GM23248 (cell line): ENCODE measurements at places on chromosomes 13 and 19.

DNA sequence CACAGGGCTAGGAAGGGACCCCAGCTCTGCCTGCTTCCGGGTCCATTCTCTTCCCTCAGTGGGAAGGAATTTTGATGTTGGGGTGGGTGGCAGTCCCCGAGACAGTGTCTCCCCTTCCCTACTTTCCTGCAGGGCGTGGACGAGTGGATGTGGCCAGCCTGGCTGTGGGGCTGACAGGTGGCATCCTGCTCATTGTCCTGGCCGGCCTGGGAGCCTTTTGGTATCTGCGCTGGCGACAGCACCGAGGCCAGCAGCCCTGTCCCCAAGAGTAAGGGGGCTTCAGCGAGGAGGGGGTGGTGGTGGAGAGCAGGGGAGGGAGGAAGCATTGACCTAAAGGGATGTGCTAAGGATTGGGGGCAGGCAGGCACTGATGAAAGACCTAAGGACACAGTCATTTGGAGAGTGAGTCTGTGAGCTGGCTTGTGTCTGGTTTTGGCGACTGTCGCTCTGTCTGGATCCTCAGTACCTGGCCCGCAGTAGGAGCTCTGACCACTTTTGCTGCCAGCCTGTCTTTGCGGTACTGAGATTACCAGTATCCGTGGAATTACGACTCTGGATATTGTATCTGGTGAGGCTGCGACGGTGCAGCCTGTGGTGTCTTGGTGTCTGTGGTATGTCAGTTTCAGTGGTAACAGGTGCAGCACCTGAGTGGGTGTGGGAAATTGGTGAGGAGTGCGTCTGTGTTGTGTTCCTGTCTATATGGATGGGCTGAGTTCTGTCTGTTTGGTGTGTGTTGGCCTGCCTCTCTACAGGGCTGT lies 2.4 kb upstream of the PRR12 start:
- DNase-seq, result no peak

GRCh38 chr13:95298169-95298965 lies 2.9 kb downstream of the ABCC4 start:
- no peak for DNase-seq

DNA sequence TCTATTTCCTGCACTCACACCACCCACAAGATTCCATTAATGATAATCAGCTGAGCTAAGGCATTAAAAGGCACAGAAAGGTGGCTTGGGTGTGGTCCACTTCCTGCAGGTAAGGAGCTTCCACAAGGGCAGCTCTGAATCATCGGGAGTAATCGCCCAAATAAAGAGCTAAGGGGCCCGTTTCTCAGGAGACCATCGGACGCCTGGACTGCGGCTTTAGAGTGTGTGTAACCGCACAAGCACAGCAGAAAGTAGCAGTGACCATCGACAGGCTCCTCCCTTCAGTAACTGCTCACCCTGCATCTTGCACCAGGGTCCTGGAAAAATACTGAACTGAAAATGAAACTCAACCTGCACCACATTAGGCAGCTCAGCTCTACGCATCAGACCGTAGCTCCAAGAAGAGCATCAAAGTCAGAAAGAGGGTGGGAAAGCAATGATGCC lies 6.0 kb downstream of the STK24 start:
- DNase-seq, result no peak

DNA sequence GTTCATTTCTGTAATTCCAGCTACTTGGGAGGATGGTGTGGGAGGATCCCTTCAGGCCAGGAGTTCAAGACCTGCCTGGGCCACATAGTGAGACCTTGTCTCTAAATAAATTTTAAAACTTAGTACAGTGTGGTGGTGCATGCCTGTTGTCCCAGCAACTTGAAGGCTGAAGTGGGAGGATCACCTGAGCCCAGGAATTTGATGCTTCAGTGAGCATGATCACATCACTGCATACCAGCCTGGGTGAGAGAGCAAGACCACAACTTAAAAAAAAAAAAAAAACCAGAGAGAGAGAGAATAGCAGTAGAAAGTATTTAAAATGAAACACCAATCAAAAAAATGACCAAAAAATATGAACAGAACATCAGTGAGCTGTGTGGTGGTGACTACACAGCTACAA lies 7.1 kb upstream of the ZNF823 start:
- no peak for DNase-seq

DNA sequence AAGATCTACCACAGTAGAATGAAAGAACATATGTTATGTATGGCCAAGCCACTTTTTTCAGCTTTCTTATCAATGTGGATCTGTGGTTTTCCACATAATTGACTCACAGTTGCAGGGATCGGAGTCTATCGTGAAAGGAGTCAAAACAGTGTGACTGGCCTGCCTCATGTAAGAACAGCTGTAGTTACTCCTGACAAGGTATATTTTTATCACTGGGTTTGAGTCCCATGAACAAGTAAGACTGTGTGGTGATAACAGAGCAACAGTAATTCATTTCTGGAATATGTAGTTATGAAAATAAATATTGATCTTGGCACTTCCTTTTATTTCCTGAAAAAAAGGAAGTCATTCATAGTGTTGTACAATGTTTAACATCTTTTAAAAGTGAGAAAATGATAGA lies 416.6 kb downstream of the KLF12 start:
- DNase-seq, result peak; percentile 7

- peak; percentile 18 for DNase-seq
Measured at GRCh38 chr13:47211106-47211505, 314.3 kb upstream of the HTR2A start.

DNA sequence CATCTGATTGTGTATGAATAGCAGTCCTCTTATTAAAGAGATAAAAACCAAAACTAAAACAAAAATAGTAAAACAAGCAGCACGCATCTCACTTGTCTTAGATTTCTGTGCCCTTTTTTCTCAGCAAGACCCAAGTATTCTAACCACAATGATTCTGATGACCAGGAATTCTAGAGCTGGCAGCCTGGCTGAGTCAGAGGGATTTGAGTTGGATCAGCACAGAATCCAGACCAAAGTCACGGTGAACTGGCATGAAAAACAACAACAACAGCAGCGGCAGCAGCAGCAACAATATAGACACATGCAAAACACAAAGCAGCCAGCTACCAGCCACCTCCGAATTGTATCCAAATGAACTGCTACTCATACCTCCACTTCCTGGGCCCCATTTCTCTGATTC lies 360.5 kb downstream of the KCNRG start:
- peak; percentile 83 for DNase-seq

GRCh38 chr13:113741191-113741668 lies 17.8 kb upstream of the TMEM255B start:
- no peak for DNase-seq

- DNase-seq, result peak; percentile 86
Measured at GRCh38 chr13:107743983-107744382, 471.4 kb downstream of the LIG4 start.

DNA sequence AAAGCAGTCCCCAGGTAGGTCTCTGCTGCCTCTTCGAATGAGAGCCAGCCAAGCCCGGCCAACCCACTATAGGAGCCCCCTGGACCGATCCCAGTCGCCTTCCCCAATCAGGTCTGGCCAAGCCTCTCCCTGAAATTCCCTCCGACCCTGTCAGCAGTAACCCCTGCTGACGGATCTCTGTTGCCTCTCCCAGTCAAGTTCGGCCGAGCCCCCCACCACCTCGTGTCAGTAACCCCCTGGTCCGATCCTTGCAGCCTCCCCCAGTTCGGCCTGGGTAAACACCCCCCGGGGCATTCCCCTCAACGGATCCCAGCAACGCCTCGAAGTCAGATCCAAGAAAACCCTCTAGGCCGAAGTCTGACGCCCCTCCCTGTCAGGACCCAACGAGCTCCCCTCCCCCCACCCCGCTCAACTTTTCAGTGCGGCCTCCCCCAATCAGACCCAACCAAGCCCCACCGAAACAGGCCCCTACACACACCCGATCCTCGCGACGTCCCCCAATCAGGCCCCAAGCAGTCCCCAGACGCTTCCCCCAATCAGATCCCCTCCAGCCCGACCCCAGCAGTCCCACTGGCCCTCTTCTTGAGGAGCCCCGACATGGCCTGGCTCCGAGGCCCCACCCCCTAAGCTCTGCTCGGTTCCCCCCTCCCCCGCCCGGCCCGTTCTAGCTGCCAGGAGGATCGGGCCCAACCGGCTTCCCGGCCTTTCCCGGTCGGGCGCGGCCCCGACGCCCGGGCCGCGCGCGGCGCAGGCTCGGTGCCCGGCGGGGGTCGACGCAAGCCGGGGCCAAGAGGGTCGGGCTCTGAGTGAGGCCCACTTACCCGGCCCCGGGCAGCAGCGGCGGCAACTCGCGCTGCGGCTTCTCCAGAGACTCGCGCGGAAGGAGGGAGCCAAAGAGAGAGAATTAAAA lies 1.8 kb downstream of the TNPO2 start:
- peak; percentile 83 for DNase-seq

DNA sequence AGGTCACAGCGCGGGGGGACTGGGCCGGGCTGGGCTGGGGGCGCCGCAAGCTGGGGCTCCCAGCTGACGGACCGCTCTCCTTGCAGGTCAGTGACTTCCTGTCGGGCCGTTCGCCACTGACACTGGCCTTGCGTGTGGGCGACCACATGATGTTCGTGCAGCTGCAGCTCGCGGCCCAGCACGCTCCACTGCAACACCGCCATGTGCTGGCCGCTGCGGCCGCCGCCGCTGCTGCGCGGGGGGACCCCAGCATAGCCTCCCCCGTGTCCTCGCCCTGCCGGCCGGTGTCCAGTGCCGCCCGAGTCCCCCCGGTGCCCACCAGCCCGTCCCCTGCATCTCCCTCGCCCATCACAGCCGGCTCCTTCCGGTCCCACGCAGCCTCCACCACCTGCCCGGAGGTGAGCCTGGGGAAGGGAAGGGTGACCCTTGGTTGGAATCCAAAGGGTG lies 5.7 kb downstream of the MIDN start:
- DNase-seq, result peak; percentile 43

DNA sequence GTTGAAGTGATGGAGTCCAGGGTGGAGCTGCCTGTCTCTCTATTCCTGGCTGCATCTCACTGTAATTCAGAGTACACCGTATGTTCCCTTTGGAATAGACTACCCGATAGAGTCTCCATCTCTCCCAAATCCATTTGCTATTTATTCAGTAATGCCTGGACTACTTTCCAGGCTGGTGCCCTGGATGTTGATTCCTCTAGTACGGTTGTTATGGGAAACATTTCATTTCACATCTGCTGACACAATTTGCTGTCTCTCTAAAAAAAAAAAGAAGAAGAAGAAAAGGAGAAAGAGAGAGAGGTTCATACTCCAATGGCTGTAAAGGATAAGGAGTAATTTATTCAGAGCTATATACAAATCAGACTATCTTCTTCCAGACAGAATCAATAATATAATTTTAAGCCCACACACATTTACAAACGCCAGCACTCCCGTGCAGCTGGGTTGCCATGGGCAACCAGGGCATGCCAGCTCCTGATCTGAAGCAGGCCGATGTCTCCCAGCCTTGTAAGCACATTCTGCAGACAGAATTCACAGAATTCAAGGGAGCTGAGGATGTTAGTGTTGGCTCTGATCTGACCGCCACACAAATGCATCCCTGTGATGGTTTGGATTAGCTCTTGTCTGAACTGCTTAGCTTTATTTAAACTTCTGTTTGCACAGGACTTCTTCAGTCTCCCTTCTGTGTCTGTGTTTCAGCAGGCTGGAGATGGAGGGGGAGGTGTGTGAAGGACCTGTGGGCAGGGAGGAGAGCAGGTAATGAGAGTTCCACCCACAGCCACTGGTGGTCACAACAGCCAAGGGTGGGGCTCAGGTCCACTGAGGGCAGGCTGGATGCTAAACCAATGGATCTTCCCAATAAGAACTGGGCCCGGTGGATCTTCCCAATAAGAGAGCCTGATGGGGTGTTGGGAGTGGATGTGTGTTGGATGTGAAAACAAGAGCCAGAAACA lies 66.0 kb downstream of the TEX26 start:
- DNase-seq, result peak; percentile 55
